ENCODE measurements at places on chromosomes 13 and 19.

DNA sequence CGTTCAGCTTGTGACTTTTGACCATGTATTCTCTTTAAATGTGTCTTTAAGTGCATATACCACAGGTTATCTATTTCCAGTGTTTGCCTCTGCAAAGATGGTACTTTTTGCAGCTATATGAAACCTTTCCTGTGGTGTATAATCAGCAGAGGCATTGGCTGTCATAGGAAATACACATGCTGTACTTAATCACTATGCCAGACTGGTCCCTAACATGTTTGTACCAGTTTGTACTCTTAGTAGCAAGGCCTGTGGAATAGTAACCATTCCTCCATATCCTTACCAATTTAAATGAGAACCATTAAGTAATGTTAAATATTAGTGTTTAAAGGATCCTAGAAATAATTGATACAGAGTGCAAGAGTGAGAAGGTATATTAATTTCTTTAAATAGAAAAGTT, 69.8 kb downstream of the CDK8 start:
- DNase-seq, result no peak

DNA sequence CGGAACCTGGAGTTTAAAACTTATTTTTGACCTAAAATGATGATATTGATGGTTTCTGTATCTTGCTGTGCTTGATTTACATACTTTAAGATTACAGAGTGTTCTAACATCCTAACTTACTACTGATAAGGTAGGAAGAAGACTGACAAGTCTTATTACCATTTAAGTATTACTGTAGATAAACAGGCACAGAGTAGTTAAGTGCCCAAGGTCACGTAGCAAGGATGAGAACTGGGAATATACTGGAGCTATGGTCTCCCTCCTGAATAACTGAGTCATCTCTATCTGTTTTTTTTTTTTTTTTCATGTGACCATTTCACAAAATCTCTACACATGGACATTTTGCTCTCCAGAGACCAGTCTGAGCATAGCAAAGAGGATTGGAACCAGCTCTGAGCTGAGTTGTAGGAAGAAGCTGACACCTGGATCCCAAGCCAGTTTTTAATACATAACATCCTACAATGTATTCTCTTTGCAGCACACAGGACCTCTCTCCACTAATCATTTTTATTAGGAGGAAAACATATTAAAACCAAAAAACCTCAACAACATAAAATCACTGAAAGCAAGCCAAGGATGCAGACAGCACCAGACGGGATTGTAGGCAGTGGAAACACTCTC, 173.5 kb downstream of the DNAJC15 start:
- DNase-seq, result no peak

DNA sequence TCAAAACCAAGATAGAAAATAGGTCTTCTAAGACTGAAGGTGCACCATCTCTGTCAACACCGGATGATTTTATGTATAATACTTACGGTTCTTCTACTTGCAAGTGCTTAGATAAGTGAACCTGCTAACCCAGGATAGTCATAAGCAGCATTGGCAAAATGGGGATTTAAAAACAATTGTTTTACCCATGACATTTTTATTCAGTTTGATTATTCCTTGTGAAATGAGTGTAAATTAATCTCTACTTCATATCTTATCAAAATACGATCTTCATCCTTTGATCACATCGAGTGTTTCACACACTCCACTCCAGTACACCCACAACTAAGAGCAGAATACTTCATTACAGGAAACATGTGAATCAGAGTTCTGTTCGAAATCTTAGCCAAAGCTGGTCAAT, 23.0 kb upstream of the MTRF1 start:
- no peak for DNase-seq

DNA sequence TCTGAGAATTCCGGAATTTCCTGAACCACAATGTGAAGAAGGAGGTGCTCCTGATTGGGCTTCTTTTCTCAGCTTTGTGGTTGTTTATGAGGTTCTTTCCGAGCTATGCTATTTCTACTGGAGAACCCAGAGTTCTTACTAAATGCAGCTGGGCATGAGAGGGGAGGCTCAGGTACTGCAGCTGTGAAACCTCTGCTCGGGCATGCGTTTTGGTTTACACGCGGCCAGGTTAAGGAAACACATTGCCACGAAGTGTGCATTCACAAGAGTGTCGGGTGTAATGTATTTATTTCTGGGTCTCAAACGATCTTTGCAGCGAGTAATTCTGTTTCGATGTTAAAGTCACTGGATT, 661 bp upstream of the MIR17HG start:
- peak; percentile 50 for DNase-seq

DNA sequence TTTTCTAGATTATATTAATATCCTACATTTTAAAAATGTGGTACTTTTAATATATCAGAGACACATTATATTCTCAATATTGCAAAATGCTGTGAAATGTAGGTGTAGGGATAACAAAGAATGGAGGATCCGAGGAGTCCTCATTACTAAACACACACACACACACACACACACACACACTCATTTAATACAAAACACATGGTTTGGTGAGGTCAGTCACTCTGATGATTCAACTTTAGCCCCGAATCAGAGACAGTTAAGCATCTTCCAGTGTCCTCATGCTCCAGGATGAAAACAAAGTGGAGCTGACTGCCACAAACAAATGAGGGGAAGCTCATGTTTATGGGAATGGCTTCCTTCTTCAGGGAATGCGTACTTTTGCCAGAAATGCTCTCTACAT, 147.5 kb downstream of the CYSLTR2 start:
- DNase-seq, result no peak
